ENCODE measurements at places on chromosomes 3 and 15. TPM values are rescaled to one million over a fixed set of nuclear protein-coding genes. Genes with fewer than 3 reads are reported as not detected.

Gene PRR20G
- total RNA-seq: not detected

Gene NTRK3
- total RNA-seq: not detected

Gene CA12
- 0.60 TPM for total RNA-seq

Gene PLA1A
- 7.3 TPM for total RNA-seq

Data from dermis lymphatic vessel endothelial cell (primary cell).